H1 (cell line): ENCODE measurements at places on chromosomes 13 and 19.
A peak's percentile ranks its signal among the peaks of the same experiment; 100 is the strongest.

- DNase-seq = no peak
Observed at GRCh38 chr19:29483944-29484581, 41.7 kb upstream of the VSTM2B start.

DNA sequence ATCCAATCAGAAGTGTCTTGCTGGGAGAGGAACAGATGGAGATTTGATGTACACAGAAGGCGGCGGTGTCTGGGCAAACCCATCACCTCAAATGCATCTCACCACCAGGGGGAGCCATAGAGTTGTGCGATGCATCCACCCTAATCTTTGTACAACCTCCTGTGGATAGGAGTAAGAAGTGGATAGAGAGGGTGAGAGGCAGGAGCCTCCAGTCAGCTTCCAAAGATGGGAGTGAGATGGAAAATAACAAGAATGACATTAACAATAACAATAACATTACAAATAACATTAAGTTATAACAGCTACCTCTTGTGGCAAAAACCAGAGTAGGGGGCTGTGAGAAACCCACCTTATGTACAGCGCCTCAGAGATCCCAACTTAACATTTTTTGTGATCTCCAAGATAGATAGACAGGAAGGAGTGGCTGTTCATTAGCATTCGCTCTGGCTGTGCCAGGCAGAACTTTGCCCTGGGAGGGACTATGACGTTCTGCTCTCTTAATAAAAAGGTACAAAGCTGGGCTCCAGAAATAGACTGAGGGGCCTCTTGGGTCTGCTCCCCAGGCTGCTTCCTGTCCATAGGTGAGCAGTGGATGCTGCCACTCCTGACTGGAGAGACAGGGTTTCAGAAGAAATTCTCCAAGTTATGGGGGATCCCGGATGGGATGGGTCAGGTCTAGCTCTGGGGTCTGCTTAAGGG lies 5.2 kb upstream of the CEACAM18 start:
- DNase-seq = peak; percentile 17

DNA sequence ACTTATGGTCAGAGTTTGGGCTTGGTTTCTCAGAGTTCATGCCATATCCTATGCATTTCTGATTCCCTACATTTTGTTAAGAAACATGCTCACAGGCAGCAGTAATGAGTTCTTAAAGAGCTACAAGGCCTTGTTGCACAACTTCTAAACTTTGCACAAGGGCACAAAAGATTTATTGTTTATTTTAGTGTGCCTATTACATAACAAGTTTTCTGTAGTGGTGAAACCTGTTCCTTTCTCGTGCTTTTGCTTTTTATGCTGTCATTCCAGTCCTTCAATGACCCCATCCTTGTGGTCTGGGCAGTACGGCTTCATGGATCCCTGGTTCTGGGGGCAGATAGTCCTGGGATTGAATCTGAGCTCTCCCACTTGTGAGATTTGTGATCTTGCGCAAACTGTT lies 17.8 kb downstream of the ZNF507 start:
- DNase-seq = no peak

DNA sequence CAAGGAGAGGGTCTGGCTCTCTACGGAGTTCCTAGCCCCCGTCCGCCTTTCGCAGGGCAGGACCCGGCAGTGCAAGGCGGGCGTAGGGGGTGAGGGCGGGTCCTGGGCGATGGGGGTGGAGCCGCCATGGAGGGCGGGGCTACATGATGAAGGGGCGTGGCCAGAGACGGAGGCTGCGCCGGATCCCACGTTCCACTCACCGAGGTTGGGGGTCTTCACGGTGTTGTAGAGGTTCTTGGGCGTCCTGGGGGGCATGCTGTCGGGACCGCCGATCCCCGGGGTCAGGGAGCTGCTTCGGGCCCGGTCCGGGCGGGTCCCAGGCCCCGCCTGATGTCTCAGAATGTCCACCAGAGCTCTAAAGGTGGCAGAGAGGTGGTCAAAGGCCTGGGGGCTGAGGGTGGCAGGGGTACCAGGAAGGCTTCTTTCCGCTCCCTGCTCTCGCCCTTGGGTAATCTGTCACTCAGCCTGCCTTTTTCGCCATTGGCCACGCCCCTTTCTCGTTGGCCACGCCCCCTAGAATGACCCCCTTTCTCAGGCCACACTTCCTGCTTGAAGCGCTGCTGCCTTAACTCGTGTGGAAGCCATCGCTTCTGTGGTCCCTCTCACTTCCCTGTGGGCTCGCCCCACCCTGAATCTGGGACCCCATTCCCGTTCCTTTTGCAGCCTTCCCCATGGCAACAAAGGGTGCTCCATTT lies 2.5 kb downstream of the SHISA7 start:
- DNase-seq = no peak

DNA sequence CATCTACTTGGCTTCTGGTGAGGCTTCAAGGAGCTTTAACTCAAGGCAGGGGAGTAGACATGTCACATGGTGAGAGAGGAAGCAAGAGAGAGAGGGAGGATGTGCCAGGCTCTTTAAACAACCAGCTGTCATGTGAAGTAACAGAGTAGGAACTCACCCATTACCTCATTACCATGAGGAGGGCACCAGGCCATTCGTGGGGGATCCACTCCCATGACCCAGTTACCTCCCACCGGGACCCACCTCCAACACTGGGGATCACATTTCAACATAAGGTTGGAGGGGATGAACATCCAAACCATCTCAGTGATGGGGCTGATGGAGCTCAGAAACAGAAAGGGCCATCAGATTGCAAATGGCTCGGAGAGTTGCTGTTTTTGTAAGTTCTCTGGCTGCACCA lies 12.9 kb downstream of the VSTM2B start:
- no peak for DNase-seq

GRCh38 chr13:99819967-99820366 lies 151.6 kb downstream of the ZIC5 start:
- DNase-seq = no peak

DNA sequence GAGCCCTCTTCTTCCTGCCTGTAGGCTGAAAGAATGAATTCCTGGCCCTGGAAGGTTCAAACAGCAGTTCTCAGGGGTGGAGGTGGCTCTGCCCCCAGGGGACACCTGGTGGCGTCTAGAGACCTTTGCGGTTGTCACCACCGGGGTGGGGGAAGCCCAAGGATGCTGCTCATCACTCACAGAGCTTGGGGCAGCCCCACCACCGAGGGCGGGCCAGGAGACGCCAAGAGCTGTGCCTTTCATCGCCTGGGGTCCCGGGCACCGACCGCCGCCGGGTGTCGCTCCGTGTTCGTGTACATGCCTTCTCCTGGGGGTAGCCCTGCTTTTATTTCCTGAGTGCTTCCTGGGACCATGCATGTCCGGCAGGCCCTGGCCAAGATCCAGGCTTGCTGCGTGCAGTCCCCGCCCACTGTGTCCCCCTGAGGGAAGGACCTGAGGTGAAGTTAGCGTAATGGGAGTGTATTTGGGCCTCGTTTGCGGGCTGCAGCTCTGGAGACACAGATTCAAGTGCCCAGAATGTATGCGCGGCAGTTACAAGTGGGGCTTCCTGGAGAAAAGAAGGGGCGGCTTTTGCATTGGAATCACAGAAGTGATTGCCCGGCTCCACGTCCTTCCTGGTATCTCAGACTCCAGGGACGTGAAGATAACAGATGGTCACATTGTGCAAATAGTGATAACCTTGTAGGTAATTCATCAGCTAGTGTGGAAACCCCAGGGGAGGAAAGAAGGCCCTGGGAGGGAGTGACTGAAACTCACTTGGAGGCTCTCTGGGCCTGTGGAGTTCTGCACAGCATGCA lies 7.8 kb downstream of the DOT1L start:
- DNase-seq = no peak

DNA sequence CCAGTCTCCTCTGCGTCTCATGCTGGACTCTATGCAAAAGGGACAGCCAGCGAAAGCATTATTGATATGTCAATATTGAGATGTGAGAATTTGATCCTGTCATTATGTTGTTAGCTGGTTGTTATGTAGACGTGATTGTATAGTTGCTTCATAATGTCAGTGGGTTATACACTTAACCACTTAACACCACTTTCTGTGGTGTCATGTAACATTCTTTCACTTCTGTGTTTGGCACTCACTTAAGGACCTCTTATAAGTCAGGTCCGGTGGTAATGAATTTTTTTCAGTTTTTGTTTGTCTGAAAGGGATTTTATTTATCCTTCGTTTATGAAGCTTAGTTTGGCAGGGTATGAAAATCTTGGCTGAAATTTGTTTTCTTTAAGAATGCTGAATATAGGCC lies 7.1 kb upstream of the SIGLEC7 start:
- no peak for DNase-seq

DNA sequence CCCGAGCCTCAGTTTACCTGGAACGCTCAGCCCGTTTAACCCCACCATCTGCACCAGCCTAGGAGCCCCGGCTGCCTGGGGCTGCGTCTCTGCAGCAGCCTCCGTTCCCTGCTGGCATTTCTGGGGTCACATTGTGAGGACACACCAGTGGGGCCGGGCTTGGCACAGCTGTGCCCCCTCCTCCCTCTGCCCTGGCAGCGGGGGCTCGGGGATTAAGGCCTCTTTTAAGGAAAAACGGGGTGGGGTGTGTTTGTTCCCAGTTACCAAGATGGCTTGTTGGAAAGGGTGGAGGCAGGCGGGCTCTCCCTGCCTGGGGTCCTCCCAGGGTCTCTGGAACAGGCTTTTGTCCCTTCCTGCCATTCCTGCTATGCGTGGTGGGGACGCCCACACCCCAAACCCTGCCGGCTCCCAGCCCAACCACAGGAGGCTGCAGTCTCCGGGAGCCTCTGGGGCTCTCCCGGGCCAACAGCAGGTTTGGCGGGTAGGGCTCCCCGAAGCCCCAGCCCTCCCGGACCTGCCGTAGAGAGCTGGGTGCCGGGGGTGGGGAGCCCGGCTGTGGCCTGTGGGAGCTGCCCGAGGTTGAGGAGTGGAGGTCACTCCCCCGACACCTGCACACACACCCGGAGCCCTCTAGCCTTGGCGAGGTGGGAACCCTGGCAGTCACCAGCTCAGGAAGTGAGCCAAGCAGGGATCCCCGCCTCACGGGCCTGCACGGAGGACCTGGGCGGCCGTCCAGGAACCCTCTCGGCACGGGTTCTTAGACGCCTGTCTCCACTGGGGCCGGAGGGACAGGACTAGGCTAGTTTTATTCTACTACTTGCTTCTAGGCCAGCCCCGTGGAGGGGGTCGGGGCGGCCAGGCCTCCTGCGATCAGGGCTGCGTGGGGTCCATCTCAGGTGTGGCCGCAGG lies 36.9 kb downstream of the GADD45B start:
- DNase-seq = no peak

DNA sequence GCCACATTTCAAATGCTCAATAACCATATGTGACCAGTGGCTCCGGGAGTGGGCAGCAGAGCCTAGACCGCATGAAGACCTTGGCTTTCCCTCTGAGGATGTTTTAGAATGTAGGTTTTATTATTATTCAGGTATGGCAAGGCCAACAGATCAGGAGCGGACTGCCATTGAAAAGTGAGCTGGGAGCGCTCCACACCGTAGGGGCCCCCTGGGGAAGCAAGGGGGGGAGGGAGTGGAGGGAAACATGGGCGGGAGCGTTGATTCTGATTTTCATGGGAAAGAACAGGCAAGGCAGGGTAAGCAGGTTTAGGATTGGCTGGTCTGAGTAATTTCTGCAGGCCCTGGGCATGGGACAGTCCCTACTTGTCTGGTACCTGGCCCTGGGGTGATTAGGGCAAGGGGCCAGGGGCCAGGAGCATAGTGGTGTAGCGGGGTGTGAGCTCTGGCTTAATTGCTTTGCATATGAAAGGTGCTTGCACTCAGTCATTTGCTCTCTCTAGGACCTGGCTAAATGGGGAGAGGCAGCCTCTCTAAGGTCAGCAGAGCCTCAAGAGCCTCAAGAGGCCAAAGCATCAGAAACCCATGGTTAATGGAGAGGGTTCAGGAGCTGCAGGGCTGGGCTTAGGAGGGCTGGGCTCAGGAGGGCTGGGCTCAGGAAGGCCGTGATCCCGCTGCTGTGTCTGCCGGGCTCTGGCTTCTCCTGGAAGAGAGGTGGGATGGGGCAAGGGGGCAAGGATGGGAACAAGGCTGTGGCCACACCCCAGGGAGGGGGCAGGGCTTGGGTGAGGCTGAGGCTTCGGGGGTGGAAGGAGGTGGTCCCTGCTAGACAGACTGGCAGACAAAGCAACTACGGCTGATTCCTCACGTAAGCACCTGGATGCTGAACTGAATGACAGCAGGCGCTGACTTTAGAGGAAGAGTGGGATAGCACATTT lies 82.0 kb upstream of the WASF3 start:
- DNase-seq = peak; percentile 59

GRCh38 chr13:96946709-96947311 lies 47.5 kb downstream of the OXGR1 start:
- DNase-seq = no peak

DNA sequence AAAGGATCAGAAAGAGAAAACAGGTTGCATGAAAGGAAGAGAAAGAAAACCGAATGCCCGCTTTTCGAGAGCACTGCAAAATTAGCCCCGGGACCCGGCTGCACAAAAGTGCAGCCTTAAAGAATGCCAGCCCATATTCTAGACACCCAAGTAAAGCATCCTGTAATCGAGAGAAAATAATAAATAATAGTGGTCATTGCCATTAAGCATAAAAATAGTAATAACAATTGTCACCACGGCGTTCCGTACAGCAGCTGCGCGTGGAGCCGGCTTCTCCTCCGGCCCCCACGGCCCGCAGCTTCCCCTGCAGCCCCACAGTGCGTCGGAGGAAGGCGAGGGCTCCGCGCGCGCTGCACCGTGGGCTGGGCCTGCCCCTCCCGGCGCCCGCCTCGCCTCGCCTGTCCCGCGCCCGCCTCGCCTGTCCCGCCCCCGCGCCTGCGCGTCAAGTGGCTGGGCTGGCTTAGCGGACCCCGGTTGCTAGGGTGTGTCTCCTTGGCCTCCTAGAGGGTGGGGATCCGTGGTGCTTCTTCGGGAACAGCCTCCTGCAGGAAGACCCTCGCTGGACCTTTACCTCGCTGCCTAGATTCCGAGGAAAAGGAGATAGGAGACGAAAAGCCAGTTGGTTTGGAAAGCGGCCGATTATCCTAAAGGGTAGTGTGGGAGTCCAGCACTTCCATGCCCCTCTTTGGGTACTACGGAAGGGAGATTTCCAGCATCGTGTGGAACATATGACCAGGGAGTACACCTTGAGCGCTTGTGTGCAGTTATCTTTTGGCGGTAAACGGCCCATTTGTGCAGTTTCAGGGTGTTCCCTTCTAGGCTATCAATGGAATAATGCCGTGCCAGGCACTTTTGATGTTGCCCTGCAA lies at the start of gene LRRC63:
Gene LRRC63, plus strand, starts transcription at position 446 of the 869 bp plus-strand sequence. CDS start 1,107 bp downstream, outside the sequence.
- peak; percentile 81 for DNase-seq

GRCh38 chr13:81395368-81395767 lies 1054.4 kb upstream of the SPRY2 start:
- DNase-seq = no peak

- DNase-seq = no peak
Observed at GRCh38 chr13:23212671-23213070, 31.9 kb downstream of the SGCG start.

GRCh38 chr19:52094526-52095130 lies 937 bp downstream of the ZNF841 start:
- no peak for DNase-seq
